ENCODE measurements at places on chromosomes 5 and 9.

DNA sequence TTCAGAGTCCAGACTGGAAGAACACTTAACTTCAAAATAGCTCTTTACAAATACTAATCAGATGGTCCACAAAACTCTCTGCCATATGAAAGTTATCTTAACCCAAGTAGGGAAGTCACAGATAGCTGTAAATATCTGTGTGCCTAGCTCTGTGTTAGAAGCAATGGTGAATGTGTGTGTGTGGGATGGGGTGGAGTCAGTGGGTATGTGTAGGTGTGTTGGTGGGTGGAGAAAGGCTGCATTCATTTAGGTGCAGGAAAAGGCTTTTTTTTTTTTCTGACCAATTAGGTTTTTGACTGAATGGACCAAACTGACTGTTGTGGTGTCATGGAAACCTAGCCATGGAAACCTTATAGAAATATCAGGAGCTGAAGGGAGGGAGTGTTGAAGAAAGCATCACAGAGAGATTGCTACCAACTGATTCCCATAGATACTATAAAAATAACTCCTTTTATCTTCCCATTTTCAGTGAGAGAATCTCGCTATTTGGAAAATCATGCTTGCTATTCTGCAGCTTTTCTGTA is 156.2 kb upstream of the NR3C1 start:
- no peak for DNase-seq

DNA sequence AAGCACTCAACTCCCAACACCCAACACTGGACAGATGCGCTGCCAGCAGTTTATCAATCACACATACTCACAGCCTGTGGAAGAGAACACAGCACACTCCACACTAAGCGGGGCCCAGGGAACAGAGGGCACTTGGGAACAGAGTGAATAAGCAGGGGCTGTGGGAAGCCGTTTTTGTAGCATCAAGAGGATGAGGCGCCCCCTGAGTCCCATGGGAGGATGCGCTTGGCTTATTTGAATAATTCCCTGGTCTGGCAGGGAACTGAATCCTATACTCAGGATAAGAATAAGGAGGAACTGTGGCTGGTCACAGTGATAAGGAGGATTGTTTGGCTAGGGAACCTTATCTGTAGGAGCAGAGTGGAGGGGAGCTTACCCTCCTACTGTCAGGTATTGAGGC is 96.1 kb upstream of the DNAH5 start:
- DNase-seq = no peak

GRCh38 chr5:153775923-153776322 is 262.8 kb downstream of the FAM114A2 start:
- DNase-seq = no peak

DNA sequence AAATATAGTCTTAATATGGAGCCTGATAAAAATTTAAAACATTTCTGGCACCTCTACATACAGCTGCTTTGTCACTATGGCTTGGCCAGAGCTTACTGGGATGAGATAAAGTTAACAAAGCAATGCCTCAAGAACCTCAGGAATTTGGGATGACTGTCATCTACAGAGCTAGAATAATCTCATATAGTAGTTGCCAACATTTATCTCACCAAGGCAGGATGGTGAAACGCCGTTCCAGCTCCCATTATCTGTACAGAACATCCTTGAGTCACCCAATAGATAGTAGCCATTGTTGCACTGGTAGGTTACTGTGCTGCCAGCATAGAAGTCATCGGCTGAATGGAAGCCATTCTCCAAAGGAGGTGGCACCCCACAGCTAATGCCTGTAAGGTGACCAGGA is 94.6 kb upstream of the TXNDC8 start:
- DNase-seq = no peak

DNA sequence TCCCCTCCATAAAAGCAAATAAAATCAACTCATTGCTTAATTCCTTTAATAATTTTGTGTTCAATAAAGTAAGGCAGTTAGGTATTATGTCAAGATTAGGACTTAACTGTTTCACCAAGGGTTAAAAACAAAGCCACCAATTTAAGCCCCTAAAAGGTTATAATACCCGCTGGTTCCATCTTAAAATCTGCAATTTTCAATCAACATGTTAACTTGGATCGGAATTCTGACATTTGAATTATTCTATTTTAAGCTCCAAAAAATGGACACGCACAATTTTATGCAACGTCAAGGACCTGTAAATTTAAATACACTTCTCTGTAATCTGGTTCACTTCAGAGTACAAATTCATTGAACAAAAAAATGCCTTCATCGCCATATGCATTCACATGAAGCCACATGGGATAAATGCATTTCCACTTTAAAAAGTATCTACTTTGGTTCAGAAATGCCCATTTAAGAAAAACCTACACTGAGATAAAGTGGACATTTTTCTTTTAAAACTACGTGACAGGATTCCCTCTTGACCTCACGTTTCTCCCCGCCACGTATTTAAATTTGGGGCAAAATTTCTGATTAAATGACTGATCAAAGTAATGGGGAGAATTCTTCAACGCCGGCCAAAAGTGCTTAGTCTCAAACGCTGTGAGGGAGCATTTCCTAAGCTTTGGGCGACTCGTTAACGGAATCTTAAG is 721 bp downstream of the GIN1 start:
- DNase-seq = no peak

DNA sequence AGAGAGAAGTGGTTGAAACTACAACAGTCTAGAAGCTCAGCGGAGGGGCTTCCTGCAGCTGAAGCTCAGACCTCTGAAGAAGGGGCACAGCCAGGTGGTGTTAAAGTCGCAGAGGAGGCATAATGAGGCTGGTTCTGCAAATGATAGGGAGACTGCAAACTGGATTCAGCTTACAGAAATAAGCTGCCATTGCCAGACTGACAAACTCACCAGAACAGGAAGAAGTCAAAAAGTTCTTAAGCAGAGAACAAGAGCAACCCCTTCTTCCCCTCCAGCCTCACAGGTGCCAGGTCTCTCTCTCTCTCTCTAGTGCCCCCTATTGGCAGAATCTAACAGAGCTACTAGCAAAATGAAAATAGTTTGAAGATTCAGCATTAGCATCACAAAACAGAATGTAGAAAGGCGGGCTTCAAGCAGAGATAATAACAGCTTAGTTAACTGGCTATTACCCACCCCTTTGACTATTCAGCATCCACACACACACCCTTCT is 76.7 kb downstream of the GRAMD2B start:
- DNase-seq = no peak

- DNase-seq = no peak
Measured at GRCh38 chr5:159907689-159908590, 8.3 kb upstream of the ADRA1B start.

GRCh38 chr5:131285703-131286399 is 22.0 kb downstream of the CDC42SE2 start:
- DNase-seq = no peak

GRCh38 chr9:123073991-123074422 is 40.5 kb downstream of the GPR21 start:
- no peak for DNase-seq

GRCh38 chr9:8643896-8644295 is 844.3 kb upstream of the DMAC1 start:
- DNase-seq = no peak

GRCh38 chr9:100317706-100318105 is 35.0 kb downstream of the TEX10 start:
- DNase-seq = peak; percentile 15

GRCh38 chr9:97502984-97503861 is 1.8 kb downstream of the TMOD1 start:
- DNase-seq = no peak

DNA sequence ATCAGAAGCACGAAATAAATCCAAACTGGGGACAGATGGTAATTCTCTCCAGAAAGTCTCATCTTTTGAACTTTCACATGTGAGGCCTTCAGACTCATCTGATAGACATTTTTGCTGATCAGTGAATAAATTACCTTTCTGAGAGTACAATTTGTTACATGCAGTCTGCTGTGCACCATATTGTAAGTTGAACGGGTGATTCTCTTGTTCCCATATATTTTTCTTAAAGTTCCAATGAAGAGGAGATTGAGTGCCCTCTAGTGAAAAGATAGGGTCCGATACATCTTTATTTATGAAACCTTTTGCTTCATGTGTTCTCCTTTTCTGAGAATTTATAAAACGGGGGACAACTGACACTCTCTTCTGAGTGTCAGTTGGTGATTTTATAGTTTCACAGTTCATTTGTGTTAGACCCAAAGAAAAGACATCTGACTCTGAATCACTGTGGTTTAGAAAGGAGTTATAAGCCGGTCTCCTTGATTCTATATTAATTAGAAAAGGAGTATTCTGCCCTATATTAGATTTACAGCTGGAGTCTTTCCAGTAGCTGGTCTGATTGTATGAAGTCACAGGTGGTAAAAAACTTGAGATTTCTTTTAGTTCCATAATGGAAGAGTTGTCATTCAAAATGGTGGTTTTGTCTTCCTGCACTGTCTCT is 30.4 kb downstream of the GNG10 start:
- peak; percentile 4 for DNase-seq

GRCh38 chr5:15692706-15693381 is 192.9 kb downstream of the FBXL7 start:
- peak; percentile 40 for DNase-seq

- DNase-seq = no peak
Measured at GRCh38 chr5:64742411-64742810, 26.1 kb downstream of the SREK1IP1 start.

DNA sequence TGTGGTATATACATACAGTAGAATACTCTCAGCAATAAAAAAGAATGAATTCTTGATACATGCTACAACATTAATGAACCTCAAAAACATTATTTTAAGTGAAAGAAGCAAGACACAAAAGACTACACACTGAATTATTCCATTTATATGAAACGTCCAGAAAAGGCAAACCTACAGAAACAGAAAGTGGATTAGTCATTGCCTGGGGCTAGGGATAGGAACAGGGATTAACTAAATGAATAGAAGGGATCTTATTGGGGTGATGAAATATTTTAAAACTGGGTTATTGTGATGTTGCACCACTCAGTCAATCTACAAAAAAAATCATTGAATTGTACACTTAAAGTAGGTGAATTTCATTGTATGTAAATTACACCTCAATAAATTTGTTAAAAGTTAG is 326.7 kb downstream of the PIK3R1 start:
- DNase-seq = no peak

- no peak for DNase-seq
Measured at GRCh38 chr9:99341686-99342085, 119.6 kb downstream of the SEC61B start.

GRCh38 chr5:124236361-124237205 is 509.9 kb downstream of the ZNF608 start:
- DNase-seq = no peak

DNA sequence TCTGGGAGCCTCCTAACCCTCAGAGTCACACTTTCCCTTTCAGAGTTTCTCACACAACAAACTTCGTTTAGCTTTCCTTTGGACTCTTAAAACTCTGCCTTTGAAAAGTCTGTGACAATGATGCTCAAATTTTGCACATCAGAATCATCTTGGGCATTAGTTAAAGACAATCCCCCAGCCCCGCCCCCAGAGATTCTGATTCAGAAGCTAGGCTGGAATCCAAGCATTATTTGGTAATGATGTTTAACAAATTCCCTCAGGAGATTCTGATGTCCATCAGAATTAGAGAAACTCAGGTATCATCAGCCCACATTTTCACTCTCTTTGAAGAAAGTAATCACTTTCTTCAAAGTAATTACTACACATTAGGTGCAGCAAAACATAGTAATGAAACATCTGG is 9.6 kb upstream of the PLPP1 start:
- no peak for DNase-seq

DNA sequence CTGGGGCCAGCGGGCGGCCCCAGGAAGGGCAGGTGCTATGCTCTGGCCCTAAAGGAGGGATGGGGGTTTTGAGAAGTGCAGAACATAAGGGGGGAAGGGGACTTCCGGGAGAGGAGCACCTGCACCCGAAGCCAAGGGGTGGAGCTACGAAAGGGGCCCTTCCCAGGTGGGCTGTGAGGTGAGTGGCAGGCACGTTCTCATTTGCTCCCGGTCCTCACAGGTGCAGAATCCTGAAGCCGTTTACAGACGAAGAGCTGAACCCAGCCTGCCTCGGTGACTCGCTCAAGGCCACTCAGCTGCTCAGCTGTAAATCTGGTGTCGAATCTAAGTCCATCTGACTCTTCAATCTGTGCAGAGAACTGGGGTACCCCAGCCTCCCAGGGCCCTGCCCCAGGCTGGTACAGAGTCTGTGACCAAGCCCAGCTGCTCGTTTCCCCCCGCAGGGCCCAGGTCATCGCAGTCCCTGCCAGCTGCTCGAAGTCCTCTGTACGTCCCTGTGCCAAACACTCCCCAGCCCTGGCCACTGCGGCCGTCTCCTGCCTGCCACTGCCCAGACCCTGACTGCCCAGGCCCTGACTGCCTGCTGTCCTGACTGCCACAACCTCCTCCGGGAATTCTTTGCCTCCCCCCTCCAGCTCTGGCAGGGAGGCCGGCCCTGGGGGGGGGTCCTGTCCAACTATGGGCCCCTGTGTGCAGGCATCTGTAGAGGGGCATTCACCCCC is 53.8 kb upstream of the RXRA start:
- no peak for DNase-seq

DNA sequence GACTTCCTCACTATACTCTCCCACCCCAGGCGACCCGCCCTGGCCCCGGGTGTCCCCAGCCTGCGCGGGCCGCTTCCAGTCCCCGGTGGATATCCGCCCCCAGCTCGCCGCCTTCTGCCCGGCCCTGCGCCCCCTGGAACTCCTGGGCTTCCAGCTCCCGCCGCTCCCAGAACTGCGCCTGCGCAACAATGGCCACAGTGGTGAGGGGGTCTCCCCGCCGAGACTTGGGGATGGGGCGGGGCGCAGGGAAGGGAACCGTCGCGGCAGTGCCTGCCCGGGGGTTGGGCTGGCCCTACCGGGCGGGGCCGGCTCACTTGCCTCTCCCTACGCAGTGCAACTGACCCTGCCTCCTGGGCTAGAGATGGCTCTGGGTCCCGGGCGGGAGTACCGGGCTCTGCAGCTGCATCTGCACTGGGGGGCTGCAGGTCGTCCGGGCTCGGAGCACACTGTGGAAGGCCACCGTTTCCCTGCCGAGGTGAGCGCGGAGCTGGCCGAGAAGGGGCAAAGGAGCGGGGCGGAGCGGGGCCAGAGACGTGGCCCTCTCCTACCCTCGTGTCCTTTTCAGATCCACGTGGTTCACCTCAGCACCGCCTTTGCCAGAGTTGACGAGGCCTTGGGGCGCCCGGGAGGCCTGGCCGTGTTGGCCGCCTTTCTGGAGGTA is 2.1 kb downstream of the CA9 start:
- no peak for DNase-seq

GRCh38 chr5:74560245-74560644 is 80.3 kb downstream of the ENC1 start:
- DNase-seq = no peak

- no peak for DNase-seq
Measured at GRCh38 chr9:137429974-137430722, 7.0 kb downstream of the NOXA1 start.

GRCh38 chr5:128163991-128164390 is 80.4 kb downstream of the SLC12A2 start:
- no peak for DNase-seq

All from HS-27A (cell line).